ENCODE measurements at places on chromosomes 13 and 19.
A peak's percentile ranks its signal among the peaks of the same experiment; 100 is the strongest.

- no peak for DNase-seq
These were observed 156.4 kb downstream of the COL4A1 start for GRCh38 chr13:110150384-110151101.

GRCh38 chr19:30083125-30083681, 141.2 kb downstream of the URI1 start:
- no peak for DNase-seq

- DNase-seq, result no peak
These were observed 15.7 kb downstream of the ACTL9 start for GRCh38 chr19:8682931-8683330.

DNA sequence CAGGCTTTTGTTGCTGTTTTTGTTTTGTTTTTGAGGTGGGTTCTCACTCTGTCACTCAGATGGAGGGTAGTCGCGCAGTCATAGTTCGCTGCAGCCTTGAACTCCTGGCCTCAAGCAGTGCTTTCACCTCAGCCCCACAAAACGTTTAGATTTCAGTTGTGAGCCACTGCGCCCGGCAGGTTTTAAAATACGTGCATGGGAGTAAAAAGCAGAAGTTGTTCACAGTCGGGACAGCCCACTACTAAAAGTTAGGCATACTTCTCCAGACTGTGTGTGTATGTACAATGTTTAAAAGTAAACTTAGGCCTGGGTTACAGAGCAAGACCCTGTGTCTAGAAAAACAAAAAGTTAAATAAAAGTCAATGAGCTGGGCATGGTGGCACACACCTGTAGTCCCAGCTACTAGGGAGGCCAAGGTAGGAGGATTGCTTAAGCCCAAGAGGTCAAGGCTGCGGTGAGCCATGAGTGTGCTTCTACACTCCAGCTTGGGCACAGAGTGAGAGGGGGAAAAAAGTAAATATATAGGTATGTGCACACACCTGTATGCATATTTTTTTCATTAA, 6.1 kb downstream of the SAFB start:
- DNase-seq, result no peak

DNA sequence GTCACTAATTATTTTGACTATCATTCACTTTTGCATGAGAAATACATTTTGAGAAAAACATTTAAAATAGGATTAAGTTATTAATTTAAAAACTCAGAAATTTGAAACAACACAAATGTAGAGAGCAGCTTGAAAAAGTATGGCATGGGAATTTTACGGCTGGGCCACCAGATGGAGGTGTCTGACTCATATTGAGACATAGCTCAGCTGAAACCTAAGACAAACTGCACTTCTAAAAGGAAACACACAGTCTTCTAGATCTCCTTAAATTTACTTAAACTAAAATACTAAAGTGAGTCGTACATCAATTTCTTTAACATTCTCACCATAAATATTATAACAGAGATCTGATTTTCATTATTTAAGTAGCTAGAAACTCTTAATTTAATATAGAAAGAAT, 41.9 kb upstream of the POSTN start:
- no peak for DNase-seq

DNA sequence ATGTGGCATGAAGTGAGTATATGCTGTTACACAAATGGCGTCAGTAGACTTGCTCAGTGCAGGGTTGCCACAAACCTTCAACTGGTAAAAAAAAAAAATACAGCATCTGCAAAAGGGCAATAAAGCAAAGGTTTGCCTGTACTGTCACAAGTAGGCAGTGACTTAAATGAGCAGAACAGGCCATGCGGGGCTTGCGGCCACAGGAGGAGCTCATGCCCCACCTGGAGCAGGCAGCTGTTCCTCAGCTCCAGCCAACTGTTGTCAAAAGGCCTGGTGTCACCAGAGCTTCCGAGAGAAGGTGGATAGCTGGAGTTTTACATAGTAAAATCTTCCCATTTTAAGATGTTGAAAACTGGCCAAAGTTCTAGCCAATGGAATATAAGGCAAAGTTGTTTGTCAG, 7.7 kb downstream of the ATP7B start:
- no peak for DNase-seq

- no peak for DNase-seq
These were observed 5.6 kb upstream of the LATS2 start for GRCh38 chr13:21066946-21067345.

DNA sequence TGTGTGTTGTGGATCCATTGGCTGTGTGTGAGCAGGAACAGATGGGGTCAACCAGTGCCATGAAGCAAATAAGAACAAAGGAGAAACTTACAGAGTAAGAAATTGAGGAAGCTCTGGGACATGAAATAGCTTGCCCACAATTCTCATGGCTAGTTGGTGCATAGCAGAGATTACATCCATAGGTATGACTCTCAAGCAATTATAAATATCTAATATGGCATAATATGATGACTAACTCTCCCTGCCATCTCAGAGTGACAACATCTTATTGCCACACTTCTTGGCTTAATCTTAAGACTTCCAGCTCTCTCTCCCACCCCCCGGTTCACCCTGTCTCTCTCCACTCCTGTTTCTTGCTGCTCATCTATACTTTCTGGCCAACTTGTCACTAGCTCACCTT, 53.3 kb downstream of the OXGR1 start:
- no peak for DNase-seq

GRCh38 chr13:90545070-90545840, 802.2 kb upstream of the MIR17HG start:
- DNase-seq, result no peak

GRCh38 chr13:113192902-113193301, 15.6 kb downstream of the PCID2 start:
- no peak for DNase-seq

DNA sequence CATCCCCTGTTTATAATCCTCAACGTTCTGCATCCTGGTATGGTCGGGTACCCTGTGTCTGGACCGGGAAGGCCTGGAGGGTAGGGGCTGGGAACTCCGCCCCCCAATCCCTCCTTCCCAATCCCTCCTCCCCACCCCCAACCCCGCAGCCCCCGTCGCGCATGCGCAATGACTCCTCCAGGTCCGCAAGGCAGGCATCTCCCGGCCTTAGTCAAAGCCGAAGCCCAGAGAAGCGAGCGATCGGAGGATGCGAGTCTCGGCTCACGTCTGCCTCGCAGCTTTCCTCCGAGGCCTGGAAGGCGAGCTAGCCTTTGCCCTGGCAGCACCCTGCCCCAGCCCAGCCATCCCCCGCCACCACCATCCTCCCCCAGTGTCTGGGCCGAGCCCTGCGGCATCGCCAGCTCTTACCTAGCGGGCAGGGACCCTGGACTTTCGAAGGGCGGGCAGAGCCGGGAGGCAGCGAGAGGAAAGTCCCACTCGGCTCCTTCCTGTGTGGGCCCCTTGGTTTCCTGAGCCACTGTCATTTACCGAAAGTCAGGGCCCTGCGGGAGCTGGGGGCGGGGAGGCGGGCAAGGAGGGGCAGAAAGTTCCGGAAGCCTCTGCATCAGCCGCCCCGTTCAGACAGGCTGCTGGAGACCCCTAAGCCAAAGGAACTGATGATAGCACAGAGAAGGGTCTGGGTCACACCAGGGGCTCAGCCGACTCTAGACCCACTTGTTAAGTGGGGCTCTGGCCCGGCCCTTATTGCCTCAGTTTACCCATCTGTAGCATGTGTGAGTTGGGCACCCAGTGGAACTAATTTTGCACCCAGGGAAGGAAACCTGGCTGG, at the start of gene JAK3:
Gene JAK3, minus strand, starts transcription at position 445 of the 829 bp plus-strand sequence. CDS start 3,565 bp downstream, outside the sequence.
- peak; percentile 88 for DNase-seq

DNA sequence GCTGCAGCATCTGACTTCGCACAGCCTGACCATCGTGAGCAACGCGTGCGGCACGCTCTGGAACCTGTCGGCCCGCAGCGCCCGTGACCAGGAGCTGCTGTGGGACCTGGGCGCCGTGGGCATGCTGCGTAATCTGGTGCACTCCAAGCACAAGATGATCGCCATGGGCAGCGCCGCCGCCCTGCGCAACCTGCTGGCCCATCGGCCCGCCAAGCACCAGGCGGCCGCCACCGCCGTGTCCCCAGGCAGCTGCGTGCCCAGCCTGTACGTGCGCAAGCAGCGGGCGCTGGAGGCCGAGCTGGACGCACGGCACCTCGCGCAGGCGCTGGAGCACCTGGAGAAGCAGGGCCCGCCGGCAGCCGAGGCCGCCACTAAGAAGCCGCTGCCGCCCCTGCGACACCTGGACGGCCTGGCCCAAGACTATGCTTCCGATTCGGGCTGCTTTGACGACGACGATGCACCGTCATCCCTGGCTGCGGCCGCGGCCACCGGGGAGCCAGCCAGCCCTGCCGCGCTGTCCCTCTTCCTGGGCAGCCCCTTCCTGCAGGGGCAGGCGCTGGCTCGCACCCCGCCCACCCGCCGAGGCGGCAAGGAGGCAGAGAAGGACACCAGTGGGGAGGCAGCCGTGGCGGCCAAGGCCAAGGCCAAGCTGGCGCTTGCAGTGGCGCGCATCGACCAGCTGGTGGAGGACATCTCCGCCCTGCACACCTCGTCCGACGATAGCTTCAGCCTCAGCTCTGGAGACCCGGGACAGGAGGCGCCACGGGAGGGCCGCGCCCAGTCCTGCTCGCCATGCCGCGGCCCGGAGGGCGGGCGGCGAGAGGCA, 13.6 kb downstream of the C19orf25 start:
- DNase-seq, result no peak

- no peak for DNase-seq
These were observed 122.5 kb downstream of the GPC5 start for GRCh38 chr13:91520952-91521351.

- DNase-seq, result no peak
These were observed 1.5 kb downstream of the PLEKHF1 start for GRCh38 chr19:29666578-29667386.

DNA sequence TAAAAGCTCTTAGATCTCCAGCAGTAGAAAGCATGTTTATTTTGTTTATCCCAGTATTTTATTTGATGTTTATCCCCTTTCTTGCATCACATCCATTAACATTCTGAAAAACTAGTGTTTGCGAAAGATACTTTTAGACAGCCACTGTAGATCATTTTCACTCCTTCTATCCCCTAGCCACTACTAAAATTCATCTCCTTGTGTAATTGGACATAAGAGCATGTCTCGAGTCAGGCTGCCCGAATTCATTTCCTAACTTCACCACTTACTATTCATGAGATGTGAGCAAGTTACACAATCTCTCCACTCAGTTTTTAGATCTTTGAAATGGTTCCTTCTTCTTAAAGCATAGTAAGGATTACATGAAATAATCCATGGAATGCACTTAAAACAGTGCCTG, 514.0 kb downstream of the KLF5 start:
- no peak for DNase-seq

GRCh38 chr19:33375837-33376159, 2.3 kb downstream of the CEBPG start:
- DNase-seq, result no peak

DNA sequence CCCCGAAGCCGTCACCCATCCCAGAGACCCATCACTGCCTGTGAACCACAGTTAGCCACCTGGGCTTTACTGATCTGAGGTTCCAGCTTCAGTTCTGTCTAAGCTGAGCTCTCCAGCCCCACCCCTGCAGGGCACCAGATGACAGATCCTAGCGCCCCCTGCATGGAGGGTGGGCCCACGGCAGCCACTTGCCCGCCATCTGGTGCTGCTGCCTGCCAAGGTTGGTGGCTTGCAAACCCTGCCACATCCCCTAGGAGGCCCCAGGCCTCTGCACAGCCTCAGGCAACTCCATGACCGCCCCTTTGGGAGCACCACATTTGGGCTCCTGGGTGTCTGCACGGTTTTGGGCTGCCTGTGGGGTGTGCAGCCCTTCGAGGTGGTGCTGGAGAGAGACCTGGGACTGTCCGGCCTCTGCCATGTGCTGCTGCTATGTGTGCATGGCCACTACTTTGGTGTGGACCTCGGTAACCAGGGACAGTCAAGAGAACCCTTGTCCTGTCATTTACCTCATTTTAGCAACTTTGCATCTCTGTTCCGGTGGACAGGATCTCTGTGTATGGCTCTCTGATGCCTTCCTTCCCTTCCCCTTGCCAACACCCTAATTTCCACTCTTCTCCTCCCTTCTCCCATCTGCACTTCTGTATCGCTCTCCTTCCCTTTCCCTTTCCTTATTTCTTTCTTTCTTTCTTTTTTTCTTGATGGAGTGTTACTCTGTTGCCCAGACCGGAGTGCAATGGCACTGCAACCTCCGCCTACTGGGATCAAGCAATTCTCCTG, 17.4 kb upstream of the SDHAF1 start:
- no peak for DNase-seq

DNA sequence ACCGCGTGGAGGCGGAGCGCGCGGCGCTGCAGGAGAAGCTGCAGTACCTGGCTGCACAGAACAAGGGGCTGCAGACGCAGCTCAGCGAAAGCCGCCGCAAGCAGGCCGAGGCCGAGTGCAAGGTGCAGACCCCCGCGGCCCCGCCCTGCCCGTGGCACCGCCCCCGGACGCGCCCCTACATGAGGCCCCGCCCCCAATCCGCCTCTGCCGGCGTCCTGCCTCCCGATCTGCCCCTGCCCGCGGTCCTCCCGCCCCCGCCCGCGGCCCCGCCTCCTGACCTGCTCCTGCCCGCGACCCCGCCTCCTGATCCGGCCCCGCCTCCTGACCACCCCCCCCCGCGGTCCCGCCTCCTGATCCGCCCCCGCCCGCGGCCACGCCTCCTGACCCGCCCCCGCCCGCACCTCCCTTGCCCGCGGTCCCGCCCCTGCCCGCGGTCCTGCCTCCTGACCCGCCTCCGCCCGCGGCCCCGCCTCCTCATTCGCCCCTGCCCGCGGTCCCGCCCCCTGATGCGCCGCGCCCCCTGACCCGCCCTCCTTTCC, 11.7 kb downstream of the PRR36 start:
- peak; percentile 66 for DNase-seq

DNA sequence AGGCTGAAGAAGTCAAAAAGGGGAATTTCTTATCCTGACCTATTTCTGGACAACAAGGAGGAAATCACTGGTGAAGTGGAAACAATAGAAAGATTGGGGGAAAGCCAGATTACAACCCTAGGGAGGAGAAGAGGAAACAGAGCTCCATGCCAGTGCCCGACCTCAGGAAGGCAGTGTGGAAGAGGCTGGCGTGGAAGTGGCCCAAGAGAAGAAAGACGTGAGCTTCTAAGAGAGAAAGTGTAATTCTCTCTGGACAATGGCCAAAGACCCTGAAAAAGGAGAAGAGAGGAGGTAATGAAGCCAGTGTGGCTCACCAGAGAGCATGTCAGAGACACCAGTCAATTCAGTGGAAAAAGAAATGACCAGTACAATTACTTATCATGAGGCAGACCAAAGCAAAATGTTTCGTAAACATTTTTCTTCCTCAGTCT, 52.6 kb upstream of the URAD start:
- DNase-seq, result no peak

- no peak for DNase-seq
These were observed 25.1 kb upstream of the CD70 start for GRCh38 chr19:6616011-6616410.

DNA sequence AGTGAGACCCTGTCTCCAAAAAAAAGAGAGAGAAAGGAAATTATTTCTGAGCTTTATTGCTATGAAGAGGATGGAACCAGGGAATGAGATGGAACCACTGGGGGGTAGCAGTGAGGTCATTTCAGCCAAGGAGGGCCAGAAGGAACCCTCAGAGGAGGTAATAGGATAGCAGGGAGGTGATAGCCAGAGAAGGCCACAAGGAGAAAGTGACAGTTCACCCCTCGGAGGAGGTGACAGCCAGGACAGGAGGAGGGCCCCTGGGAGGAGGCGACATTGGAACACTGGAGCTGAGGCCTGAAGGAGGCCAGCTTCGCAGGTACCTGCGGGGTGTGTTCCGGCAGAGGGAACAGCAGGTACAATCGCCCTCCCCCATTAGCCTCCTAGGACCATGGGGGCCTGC, 675 bp upstream of the PGPEP1 start:
- DNase-seq, result no peak

- no peak for DNase-seq
These were observed 43.2 kb downstream of the ZNF571 start for GRCh38 chr19:37551129-37551993.

GRCh38 chr13:101092985-101093384, 323.3 kb downstream of the NALCN start:
- no peak for DNase-seq

- peak; percentile 39 for DNase-seq
These were observed 1.8 kb downstream of the TNPO2 start for GRCh38 chr19:12721656-12722565.
